ENCODE measurements at places on chromosomes 1 and 21.

GRCh38 chr21:25362375-25363267, 244.7 kb downstream of the MRPL39 start:
- DNase-seq, result no peak

GRCh38 chr1:239997515-239998311, 94.0 kb upstream of the FMN2 start:
- peak; percentile 7 for DNase-seq

- DNase-seq, result peak; percentile 69
Observed at GRCh38 chr1:47436304-47436978, 1.4 kb upstream of the FOXD2 start.

DNA sequence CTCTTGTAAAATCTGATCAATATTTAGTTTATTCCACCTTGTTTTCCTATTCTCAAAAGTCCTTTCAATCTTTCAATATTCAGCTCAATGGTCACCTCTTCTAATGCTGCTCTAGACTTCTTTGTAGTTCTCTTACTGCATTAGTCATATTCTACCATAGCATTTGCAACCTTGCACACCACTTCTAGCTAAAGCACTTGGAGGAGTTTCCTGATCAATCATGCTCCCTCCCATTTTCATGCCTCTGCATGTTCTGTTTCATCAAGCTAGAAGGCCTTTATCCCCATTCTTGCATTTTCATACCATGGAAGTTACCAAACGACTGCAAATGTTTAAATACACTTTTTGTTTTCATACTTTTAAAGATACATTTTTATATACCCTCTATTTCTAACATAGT, 72.1 kb downstream of the SLC5A9 start:
- DNase-seq, result no peak

DNA sequence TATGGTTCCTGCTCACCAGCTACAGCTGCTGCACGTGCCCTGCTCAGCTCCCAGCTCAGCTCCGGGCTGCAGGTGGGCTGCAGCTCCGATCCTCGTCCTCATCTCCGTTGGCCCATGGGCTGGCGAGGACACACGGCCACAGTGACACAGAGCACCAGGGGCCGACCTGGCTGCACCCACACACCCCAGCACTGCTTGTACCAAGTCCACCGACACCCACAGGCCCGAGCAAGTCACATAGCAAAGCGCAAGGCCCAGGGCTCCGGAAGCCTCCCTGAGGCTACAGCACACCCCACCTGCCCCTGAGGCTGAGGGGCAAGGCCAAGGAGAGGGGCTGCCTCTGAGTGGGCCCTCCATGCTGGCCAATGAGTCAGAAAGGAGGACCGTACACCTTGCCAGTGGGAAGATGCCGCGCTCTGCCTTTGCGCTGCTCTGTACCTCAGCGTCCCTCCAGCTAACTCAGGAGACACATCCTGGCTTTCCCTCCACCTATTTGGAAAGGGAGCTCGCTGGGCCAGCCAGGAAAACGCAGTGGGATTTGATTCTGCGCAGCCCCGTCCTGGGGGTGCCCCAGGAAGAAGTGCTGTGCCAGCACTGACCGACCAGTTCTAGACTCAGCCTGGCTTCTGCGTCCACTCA, 124.8 kb downstream of the SIK1 start:
- no peak for DNase-seq

DNA sequence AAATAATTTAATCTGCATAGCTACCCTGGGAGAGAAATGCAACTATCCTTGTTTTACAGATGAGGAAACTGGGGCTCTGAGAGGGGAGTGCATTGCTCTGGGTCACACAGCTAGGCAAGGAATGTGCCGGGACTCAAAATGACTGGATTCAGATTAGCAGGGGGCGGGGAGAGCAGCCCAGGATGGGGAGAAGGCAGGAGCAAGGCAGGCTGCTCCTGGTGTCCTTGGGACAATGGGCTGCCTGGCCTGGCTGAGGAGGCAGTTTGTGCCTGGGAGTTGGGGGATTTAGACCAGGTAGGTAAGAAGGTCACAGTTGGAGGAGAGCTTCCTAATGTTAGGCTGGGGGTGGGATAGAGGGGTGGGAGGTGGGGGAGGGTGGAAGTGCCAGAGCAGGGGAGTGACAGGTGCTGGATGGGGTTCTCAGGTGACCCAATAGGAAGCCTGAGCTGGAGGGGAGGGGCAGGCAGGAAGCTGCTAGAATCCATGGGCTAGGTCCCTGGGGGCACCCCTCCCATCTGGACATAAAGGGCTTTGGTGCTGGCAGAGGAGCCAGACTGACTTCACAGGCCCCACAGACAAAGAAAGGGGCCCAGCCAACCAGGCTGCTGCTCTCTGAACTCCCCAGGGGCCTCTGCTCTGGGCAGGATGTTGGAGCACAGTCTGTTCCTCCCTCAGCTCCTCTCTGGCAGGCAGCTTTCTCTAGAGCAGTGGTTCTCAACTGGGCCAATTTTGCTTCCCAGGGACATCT, 29.0 kb downstream of the TRIM62 start:
- DNase-seq, result no peak

DNA sequence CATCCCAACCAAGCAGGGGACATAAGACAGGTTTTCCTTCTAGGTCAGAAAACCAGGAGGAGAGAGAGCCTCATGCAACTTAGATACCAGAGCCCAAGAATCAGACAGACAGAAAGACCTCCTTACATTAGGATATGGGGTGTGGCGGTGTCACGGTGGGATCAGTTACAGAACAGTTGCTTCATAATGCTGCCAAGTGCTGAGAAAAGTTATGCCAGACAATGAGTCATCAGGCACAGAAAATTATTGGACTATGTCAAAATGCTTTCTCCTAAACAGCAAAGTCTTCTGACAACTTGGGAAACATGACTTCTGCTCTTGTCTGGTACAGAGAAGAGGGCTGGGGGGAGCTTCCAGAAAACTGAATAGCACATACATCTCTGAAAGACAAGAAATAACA, 1120.2 kb upstream of the TMPRSS15 start:
- DNase-seq, result no peak

DNA sequence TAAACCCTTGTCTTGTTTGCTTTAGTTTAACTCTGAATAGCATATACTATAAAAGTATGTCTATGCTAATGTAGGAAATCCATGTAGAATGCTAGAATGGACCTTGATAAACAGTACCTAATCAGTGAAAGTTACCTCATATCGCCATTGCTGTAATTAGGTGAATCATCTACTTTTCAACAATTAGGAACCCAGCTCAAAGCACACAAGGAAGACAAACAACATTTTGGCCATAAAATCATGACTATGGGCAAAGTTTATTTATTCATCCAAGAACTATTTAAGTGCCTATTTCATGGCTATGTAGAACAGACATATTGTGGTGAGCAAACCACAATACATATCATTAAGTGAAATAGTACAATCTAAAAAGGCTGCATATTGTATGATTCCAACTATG, 1043.2 kb downstream of the BRINP3 start:
- DNase-seq, result no peak

- DNase-seq, result no peak
Observed at GRCh38 chr1:115423776-115424175, 85.7 kb upstream of the NGF start.

DNA sequence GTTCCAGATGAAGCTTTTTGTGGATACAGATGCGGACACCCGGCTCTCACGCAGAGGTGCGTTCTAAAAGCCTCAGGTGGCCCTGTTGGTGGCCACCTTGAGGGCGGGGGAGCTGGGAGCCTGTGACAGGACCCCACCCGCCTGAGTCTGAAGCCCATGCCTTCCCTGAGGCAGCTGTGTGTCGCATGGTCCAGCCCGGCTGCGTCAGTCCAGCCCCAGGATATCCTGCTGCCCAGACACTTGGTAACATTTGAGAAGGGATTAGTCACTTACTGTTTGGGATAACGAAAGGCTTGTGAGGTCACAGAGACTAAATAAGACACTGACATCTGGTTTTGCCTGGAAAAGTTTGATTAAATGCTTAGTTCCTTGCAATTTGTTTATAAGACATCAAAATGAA, 68.9 kb downstream of the UCK2 start:
- peak; percentile 89 for DNase-seq

- no peak for DNase-seq
Observed at GRCh38 chr1:112532064-112532463, 23.3 kb downstream of the WNT2B start.

DNA sequence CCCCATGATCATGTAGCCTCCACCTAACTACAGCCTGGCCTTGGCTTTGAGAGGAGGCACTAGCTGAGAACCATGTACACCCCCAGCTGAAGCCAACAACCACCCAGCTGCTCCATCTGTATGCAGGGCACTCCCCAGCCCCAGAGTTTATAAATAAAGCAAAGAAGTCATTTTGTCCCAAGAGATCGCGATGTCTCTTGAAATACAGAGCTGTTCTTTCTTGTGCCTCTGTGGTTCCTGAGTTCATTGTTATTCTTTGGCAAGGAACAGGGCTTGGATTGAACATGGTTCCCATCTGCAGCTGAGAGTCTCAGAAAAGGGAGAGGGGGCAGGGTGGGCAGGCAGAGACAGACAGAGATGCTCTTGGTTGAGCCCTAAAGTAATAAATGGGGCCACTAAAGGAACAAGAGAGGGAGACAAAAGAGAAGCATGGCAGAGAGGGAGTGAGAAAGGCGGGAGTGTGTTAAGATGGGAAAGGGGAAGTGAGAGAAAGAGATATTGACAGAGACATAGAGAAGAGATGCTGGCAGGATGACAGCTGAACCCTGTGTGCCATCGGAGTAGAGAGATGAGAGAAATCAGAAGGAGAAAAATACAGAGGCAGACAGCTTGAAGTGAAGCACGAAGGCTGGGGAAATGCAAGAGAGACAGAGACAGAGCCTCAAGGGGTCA, 63.3 kb downstream of the TNR start:
- no peak for DNase-seq

- no peak for DNase-seq
Observed at GRCh38 chr1:46525253-46525983, 26.0 kb downstream of the KNCN start.

DNA sequence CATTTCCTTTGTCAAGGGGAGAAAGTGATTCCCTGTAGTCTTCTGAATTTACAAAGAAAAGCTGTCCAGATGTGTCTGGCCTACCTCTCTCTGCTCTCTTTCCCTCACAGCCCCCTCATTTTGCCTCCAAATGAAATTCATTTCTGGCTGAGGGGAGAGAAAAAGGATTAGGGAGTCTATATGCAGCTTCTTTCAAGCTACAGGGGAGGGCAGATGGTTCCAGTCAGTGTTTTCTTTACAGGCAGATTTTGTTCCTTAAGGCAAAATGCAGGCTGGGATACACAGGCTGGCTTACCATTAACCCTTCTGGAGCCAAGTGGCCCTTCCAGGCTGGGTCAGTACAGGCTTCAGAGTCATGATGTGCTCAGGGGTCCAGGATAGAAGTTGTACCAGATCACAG, 198.1 kb upstream of the USP24 start:
- no peak for DNase-seq

GRCh38 chr1:175197531-175197930, 5.0 kb upstream of the KIAA0040 start:
- peak; percentile 93 for DNase-seq

GRCh38 chr1:211340622-211341507, 14.2 kb downstream of the TRAF5 start:
- no peak for DNase-seq

GRCh38 chr1:26858160-26858559, 4.8 kb upstream of the SFN start:
- no peak for DNase-seq

GRCh38 chr1:14804626-14805025, 206.1 kb downstream of the KAZN start:
- DNase-seq, result no peak

DNA sequence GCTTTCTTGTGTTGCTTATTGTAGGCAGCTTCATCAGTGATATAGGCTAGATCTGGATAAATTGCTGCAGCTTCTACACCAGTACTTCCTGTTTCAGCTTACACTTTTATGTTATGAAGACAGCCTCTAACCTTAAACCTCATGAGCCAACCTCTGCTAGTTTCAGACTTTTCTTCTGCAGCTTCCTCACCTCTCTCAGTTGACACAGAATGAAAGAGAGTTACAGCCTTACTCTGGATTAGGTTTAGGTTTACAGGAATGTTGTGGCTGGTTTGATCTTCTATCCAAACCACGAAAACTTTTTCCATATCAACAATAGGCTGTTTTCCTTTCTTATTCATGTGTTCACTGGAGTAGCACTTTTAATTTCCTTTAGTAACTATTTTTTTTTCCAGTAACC, 76.9 kb upstream of the RNPC3 start:
- no peak for DNase-seq

GRCh38 chr1:247218121-247218651, 37.7 kb upstream of the VN1R5 start:
- DNase-seq, result no peak

- no peak for DNase-seq
Observed at GRCh38 chr1:26932531-26932930, 11.0 kb downstream of the NUDC start.

DNA sequence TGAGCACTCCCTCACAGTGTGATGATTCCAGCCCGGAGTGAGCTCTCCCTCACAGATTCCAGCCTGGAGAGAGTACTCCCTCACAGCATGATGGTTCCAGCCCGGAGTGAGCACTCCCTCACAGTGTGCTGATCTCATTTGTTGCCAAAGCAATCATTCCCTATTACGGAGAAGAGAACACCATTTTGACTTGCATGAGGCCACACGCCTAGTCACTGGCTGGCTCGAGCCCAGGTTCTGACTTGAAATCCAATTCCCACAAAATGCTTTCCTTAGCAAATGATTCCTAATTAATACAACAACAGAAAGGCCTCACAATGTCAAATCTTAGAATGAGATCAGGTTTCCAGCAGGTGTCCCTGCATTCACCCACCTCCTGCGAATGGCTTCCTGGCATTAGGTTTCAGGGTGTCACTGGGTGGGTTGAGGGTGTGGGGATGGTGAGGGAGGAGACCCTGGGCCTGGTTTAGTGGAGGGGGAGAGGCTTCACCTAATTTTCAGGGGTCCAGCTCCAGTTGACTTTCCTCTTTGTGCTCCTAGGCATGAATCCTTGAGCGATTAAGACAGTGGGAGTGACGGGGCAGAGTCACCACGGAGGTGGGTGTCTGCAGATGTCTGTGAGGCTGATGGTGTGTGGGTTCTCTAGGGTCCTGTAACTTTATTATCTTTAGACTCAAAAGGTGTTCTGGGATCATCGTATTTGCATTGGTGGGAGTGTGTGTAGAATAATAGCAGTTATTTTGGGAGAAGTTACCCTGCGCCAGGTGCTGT, 158.5 kb downstream of the KCNJ6 start:
- no peak for DNase-seq

- no peak for DNase-seq
Observed at GRCh38 chr1:47616906-47617305, 179.1 kb downstream of the FOXD2 start.

GRCh38 chr1:185312361-185313138, 4.5 kb downstream of the IVNS1ABP start:
- DNase-seq, result no peak

DNA sequence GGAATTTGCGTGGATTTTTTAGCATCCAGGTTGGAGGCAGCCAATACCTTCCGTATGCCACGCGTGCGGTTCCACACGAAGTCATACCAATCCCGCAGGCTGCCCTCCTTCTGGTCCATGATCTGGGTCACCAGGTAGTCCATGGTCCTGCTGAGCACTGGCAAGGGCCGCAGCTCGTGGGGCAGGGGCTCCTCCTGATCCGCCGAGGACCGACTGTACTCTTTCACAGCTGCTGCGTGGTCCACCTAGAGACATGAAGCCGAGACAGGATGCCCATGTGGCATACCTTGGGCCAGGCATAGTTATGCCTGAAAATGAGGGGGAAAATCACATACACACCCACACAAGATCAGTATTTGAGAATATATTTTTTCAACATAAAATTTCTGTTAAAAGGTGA, 12.1 kb downstream of the MCM3AP start:
- DNase-seq, result no peak

- peak; percentile 65 for DNase-seq
Observed at GRCh38 chr1:242454262-242455051, 70.0 kb downstream of the PLD5 start.
